ENCODE measurements at places on chromosomes 3 and 15. TPM values are rescaled to one million over a fixed set of nuclear protein-coding genes. Genes with fewer than 3 reads are reported as not detected.

DNA sequence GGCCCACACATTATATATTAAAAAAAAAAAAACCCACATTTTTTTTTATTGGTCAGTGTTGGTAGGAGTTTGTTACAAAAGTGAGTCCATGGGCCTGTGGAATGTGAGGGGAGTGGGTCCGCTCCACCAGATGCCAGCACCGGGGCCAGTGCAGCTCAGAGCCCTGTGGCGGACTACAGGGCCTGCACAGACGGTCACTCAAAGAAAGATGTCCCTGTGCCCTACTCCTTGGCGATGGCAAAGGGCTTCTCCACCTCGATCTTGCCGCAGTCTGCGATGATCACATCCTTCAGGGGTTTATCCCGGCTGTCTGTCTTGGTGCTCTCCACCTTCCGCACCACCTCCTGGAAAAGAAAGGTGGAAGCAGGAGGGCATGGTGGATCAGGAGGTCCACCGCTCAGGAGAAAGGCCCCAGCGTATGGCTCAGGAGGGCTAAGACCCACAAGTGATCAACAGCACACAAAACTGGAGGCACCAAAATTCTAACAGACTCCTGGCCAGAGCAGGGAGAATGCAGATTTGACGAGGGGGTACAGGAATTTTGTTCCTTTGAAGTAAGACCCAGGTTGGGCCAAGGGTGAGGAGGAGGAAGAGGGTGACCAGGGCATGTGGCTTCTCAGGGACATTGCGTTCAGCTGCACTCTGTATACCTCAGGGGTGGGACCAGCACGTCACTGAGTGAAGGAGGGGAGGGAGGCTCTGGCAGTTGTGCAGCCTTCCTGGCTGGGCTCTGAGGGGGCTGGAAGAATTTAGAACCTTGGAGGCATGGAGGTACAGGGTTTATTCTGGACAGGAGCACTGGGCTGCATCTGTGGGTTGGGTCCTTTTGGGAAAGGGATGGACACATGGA, 4.5 kb downstream of the SNX22 start:
- no peak for DNase-seq

GRCh38 chr15:57565311-57565710, 26.4 kb upstream of the MYZAP start:
- no peak for DNase-seq

GRCh38 chr3:46883054-46883829, 5.7 kb downstream of the PTH1R start:
- DNase-seq, result peak; percentile 54

TERC gene
- total RNA-seq, result 6.4 TPM

GRCh38 chr3:101631098-101631796, 45.7 kb downstream of the ZBTB11 start:
- no peak for DNase-seq

SLC24A1 gene
- 4.7 TPM for total RNA-seq

- DNase-seq, result no peak
Observed at GRCh38 chr15:49984436-49984835, 134.6 kb downstream of the ATP8B4 start.

DNA sequence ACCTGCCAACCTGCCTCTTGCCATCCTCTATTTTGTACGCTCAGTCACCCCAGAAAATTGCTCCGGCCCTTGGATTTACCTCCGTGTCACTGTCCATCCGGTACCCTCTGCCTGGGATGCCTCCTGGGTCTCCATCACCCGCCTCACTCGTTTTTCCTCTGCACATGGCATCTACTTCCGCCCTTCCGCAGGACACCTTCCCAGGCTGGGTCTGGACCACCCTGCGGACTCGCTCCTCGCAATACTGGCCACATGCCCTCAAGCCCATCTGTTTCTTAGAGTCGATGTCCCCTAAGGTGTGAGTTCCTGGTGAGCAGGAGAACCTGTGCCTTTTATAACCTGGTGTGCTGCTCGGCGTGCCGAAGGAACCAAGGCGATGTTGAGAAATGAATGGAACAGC, 58.5 kb downstream of the APBA2 start:
- DNase-seq, result no peak

DNA sequence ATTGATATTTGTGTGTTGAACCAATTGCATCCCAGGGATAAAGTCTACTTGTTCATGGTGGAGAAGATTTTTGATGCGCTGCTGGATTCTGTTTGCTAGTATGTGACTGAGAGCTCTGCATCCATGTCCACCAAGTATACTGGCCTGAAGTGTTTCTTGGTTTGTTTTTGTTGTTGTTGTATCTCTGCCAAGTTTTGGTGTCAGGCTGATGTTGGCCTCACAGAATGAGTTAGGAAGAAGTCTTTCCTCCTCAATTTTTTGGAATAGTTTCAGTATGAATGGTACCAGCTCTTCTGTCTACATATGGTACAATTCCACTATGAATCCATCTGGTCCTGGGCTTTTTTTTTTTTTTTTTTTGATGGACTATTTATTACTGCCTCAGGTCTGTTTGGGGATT, 50.9 kb upstream of the OSTN start:
- no peak for DNase-seq

NUSAP1 gene
- total RNA-seq, result 19.3 TPM

ERICH6 gene
- 0.69 TPM for total RNA-seq
